ENCODE measurements at places on chromosomes 4 and X.

GRCh38 chrX:119690921-119691716 lies 1.8 kb downstream of the SEPTIN6 start:
- no peak for DNase-seq

GRCh38 chr4:112423591-112423990 lies 92.4 kb downstream of the NEUROG2 start:
- no peak for DNase-seq

DNA sequence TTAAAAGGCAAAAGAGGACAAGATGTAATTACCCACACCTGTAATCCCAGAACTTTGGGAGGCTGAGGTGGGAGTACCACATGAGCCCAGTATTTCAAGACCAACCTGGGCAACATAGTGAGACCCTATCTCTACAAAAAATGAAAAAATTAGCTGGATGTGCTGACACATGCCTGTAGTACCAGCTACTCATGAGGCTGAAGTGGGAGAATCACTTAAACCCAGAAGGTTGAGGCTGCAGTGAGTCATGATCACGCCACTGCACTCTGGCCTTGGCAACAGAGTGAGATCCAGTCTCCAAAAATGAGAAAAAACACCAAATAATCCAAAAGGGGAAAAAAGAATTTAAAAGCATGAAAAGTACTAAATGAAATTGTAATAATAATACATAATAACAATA lies 30.8 kb downstream of the NR0B1 start:
- no peak for DNase-seq

DNA sequence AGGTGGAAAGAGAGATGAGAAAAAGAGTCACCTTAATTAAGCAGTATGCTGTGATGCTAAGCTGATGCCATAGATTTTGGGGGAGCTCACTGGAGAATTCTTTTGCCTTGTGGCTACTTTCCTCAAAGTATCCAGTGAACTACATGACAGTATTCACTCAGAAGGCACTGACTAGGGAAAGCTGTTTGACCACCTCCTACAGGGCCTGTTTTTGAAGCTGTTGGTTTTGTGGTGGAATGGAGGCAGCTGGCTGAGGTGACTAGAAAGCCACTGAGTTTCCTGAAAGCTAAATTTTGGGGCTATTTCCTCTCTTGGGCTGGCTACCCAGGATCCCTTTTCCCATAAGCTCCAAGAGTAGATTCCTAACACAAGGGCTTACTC lies 124.8 kb upstream of the EOLA2 start:
- DNase-seq = no peak

DNA sequence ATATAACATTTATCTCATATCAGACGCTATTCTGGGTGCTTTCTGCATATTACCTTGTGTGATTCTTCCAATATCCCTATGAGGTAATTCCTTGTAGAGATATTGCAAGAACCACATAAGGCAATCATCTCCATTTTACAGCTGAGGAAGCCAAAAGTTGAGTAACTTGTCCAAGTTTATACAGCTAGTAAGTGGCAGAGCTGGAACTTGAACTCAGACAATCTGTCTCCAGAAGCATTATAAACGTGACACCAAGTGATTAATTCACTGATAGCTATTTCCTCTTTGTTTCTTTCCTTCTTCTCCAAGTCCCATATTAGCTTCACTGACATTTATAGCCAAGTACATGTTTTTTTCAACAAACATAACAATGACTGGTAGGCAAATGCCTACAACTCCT lies 7.3 kb downstream of the EMCN start:
- no peak for DNase-seq

GRCh38 chrX:57929373-57929772 lies 19.1 kb upstream of the ZXDA start:
- DNase-seq = no peak

- DNase-seq = no peak
These were observed 7.1 kb upstream of the GPR82 start for GRCh38 chrX:41716767-41717473.

- no peak for DNase-seq
These were observed 143.8 kb downstream of the ACTRT1 start for GRCh38 chrX:127908384-127908783.

- DNase-seq = no peak
These were observed 129.4 kb downstream of the FAT4 start for GRCh38 chr4:125444166-125444565.

DNA sequence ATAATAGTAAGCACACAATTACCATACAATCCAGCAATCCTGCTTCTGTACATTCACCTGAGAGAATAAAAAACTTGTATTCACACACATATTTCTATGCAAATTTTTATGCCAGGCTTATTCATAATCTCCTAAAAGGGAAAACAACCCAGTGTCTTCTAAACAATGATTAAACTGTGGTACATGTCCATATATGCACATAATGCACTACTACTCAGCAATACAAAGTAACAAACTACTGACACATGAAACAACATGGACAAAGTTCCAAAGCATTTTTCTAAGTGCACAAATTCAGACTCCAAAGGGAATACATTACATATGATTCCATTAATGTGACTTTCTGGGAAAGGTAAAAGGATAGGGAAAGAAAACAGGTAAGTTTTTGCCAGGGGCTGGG lies 18.0 kb upstream of the FMR1 start:
- DNase-seq = no peak

DNA sequence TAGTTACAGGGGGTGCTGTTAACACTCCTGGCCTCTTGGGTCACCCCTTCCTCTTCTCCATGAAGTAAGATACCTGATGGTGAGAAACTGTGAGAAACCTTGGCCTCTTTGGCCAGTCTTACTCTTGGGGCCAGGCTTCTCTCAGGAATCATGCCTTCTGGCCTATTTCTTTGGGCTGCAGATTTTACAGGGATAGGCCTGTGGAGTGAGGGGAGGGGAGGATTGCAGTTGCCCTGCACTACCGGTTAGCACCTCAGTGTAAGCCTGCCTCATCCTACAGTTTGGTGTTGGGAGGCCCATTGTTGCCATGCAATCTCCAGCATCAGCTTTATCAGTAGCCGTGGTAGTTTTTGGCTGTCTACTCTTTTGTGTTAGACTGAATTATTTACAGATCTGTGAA lies 7.6 kb upstream of the PGRMC2 start:
- DNase-seq = no peak

GRCh38 chr4:54687887-54688841 lies 30.4 kb downstream of the KIT start:
- DNase-seq = no peak

GRCh38 chr4:169765835-169766234 lies 8.1 kb upstream of the HPF1 start:
- DNase-seq = no peak

DNA sequence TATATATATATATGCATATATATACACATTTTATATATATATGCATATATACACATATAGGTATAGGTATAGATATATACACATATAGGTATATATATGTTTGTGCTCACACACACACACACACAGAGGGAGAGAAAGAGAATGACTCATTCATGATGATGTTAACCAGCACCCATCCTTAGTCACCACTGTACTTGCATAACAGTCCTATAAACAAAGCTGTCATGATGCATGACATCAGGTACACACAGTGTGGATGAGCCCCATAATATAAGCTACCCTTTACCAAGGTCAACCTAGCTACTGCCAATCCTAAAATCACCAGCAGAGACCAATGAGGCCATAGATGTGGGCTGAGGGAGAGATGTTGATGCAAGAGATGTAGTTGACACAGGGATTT lies 1408.0 kb downstream of the RAPGEF2 start:
- DNase-seq = no peak

GRCh38 chr4:120088507-120088906 lies 21.9 kb upstream of the MAD2L1 start:
- DNase-seq = no peak

DNA sequence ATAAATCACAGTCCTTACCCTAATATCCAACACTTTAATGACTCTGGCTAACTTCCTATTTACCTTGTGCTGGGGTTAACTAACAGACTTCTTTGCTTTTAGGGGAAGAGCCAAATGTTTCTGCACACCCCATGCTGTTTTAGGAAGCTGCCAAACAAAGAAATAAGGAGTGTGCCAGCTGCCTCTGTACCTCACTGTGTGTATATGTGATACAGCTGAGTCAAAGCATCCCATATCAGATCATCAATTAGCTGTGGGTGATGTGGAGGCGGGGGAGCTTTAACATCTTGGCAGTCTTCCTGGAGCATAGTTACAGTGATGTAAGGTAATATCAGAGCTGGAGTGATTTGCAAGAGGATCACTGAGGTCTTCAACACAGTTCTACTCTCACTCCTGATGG lies 95.4 kb downstream of the COL25A1 start:
- DNase-seq = no peak

- no peak for DNase-seq
These were observed 22.8 kb downstream of the MSN start for GRCh38 chrX:65690057-65690855.

DNA sequence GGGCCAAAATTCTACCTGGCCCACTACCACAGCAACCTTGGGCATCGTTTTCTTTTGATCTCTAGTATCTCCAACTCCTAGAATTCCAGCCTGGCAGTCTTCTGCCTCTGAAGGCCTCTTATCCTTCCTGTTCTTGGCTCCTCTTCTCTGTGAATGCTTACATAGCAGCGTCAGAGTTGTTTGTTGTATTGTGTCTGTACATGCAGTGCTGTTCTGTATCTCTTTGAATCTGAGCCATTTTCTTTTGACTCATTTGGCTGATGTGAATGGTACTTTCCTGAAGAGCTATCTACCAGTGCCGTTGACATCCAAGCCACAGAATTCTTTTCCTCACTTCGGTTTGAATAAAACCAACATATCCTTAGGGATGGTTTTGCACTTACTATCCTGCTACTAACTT lies 79.2 kb downstream of the TMEM164 start:
- no peak for DNase-seq

GRCh38 chr4:4424499-4425115 lies 37.7 kb downstream of the NSG1 start:
- no peak for DNase-seq

DNA sequence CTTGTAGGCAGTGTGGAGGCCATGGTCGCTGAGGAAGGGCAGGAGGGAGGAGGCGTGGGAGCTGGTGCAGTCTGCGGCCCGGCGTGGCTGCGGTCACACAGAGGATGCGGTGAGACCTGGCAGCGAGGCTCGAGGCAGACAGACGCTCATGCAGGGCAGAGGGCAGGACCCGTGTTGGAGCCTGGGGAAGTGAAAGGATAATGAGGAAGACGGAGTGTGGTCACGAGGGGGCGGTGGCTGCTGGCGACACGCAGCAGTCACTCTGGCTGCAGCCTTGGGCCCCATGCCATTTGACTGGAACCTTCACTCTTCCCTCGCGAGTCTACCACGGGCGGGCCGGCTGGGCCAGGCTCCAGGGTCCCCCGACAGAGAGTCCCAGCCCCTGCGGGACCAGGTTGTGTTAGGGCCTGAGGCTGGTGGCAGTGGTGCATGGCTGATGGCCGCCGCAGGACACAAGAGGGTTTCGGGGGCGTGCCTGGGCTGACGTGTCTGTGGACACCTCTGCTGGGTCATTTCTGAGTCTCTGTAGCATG lies 68.8 kb upstream of the HGFAC start:
- DNase-seq = no peak

DNA sequence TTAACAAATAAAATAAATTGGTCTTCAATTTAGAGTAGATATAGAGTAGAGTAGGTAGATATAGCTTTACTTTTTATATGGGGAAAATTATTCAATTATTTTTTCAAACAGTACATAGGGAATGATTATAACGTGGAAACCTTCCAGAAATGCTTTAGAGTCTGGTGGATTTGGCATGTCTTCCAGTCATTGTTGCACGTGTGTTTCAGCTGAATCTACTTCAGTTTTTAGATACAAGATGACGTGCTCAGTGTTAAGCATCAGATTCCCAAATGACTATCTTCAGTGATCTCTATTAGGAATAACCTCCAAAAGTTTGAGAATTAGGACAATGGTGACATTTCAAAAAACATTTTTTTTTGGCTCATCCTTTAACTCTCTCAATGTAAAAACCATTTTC lies 616.9 kb downstream of the ANKRD50 start:
- DNase-seq = no peak

DNA sequence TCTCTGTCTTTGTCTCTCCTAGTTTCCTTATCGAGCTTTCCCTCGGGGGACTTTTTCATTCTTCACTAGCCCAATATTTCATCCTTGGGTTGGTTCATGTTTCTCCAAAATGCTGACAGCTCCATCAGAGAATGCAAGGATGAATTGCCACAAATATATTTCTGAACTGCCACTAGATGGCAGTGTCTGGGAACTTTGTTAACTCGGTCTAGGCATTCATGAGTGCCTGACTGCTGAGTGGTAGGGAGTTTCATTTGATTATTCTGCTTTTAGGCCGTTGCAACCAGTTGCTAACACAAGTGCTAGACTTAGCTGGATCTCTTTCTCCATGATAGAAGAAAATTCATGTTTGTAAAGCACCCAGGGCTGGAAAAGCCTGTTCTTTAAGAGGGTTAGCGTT lies 73.5 kb upstream of the RAP2C start:
- no peak for DNase-seq

DNA sequence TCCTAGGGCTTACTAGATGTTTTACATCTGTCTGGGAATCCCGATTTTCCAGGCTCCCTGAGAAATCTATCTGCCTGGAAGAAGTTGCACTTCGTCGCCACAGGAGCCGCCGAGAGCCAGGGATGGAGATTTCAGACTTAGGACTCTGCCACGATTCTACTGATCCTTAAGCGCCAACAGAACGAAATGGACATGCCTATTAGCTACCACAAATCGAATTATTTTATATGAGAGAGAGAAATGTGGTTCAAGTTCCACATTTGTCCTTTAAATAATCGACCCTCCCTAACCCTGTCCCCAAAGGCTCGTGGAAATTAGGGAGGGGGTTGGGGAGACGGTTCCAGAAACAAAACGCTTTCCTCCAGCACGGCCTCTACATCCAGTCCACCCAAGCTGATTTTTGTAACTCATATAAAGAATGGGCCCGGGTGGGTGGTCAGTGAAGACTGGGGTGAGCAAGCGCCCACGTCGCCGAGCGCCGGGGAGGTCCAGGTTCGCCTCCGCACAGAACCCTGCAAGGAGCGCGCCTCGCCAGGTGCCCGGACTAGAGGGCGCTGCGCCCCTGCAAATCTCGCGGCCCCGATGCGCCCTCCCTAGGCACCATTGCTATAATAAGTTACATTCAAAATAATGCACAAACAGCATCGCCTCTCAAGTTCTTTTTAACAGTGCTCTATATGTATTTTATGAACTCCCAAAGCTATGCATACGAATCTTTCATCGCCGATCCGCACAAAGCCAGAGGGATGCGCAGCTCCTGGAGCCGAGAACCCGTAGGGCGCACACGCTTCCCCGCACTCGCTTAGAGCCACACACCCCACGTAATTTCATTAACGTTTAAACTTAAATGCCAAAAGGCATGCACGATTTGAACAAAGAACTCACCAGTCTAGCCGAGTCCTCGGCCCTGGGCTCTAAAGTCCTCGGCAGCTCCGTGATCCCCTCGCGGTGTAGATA lies 2.1 kb upstream of the FAT1 start:
- DNase-seq = no peak

DNA sequence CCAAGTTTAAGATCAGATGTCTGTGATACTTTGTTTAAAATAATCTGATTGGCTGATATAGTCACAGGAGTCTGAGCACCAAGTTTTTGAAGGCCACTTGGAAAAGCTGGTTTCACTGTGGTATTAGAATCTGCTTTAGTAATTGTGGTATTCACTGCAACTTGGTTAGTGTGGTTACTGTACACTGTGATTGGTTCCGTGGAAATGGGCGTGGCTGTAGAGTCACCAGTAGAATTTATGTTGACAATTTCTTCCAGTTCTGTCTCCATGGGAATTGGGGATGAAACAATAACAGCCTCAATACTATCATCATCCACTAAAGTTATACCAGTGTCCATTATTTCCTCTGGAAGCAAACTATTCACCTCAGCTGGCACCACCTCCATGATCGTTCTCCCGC lies 26.2 kb downstream of the LIN54 start:
- no peak for DNase-seq

Measured in T-helper 17 cell (primary cell).